Substantia nigra (tissue), 51 donors: ENCODE measurements at places on chromosomes 3 and 15.

GRCh38 chr3:194675081-194675640 lies 3.2 kb upstream of the LSG1 start:
- no peak for DNase-seq

DNA sequence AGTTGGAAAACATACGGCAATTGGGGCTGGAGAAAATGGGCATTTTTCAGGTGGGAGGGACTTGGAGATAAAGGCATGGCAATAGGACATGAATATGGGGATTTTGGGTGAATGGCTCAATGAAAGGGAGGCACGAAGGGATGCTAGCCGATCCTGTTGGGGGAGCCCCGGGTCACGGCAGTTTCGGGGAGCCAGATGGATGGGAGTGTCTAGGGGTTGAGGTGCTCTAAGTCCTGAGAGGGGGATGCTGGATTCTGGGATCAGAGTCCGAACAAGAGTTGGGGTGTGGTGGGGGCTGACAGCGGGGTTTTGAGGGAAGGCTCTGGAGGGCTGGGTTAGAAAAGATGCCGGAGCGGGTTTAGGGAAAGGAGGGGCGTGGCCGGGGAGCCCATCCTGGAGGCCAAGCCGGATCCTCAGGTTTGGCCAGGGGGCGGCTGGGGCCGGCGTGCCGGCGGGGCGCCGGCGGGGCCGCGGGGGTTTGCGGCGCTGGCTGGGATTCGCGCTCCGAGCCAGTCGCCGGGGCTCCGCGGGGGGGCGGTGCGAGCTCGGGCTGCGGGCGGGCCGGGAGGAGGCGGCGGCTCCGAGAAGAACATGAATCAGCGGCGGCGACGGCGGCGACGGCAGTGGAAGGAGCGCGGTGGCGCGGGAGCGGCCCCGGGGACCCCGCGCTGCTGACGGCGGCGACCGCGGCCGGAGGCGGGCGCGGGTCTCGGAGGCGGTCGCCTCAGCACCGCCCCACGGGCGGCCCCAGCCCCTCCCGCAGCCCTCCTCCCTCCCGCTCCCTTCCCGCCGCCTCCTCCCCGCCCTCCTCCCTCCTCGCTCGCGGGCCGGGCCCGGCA lies at the start of gene TYRO3:
Gene TYRO3 (plus strand): TSS at position 813 of the 839 bp plus-strand sequence. CDS start 46 bp downstream, outside the sequence.
- DNase-seq: peak; percentile 87

DNA sequence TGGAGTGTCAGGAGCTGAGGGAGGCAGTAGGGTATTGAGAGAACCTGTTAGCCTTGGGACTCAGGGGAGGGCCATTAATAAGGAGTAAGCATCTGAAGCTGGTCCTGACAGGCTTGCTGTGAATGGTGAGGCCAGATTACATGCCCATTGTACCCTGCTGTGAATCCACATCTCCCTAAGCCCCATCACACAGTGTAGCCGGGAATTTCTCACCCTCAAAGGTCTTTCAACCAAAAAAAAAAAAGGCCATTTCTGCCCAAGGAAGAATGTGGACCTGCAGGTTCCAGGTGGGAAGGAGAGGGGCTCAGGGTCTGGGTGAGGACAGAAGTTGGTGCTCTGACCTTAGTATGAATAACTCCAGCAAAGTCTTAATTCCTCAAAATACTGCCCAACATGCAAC lies 37.2 kb downstream of the MAGEF1 start:
- DNase-seq: no peak

- peak; percentile 26 for DNase-seq
These were observed 56.0 kb upstream of the FLNB start for GRCh38 chr3:57952208-57952631.

GRCh38 chr15:89749951-89750559 lies 994 bp downstream of the MESP1 start:
- DNase-seq: no peak

GRCh38 chr15:63530235-63530634 lies 25.8 kb downstream of the USP3 start:
- DNase-seq: no peak

GRCh38 chr3:115626721-115627120 lies 3.4 kb downstream of the GAP43 start:
- DNase-seq: no peak

DNA sequence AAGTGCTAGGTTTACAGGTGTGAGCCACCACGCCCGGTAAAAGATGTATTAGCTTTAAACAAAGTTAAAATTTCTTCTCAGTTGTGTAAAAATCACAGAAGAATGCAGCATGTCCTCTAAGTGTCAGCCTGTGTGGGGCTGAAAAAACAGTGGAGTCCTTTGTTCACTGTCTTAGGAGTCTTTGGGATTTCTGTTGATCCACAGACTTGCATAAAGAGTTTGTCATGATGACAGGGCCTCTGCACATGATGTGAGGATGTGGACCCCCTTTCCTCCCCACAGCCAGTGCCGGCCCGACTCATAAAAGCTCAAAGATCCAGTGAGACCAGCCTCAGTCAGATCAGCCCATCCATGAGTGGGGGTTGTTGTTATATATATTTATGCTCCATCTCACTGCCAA lies 49.0 kb upstream of the GOLGA8J start:
- no peak for DNase-seq

DNA sequence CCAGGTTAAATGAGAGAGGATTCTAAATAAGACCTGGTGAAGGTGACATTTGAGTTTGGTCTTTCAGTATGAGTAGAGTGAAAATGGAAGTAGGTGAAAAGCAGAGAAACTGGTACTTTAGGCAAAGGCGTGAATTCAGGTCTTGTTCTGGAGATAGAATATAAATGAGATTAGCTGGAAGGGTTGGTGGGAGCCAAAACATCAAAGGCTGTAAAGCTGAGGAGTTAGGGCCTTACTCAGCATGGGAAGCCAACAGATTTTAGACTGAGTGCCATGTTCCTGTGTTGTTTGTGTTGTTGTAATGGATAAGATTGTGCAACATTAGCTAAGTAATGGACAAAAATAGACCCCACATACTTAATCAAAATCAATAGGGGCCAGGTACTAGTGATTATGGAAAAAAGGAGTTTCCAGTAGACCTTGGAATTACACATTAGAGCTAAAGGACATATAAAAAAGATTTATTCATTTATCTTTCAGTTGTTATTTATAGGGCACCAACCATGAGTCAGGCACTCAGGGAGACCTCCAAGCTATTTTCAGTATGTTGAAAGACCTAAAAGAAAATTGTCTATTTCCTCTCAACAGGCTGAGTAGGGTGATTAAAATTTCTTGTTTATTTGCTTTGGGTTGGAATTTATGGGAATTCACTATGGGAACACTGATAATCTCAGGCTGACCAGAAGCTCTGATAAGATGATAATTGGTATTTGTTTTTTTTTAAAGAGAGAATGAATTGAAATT lies 20.8 kb downstream of the ARL14 start:
- DNase-seq: no peak

- no peak for DNase-seq
These were observed 99.1 kb downstream of the MESD start for GRCh38 chr15:80890341-80891005.

DNA sequence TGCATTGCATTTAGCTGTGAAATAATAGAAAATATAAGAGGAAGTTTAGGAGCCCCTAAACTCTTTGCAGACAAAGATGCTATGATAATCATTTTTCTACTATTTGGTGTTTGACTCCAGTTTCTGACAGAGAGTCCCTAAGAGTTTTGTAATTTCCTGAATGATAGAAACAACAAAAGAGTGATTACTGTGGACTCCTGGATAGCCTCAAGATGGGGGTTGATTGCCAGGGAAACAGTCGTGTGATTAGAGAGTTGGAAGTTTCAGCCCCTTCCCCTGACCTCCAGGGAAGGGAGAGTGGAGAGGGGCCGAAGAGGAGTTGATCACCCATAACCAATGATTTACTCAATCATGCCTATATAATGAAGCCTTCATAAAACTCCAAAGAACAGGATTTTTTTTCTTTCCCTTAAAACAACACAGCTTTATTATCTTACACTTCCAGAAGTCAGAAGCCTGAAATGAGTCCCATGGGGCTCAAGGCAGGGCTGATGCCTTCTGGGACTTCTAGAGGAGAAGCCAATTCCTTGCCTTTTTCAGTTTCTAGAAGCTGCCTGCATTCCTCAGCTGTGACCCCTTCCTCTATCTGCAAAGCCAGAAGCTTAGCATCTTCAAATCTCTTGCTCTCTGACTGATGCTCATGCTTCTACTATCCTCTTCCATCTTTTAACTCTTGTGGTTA lies 292.3 kb upstream of the ZPLD1 start:
- no peak for DNase-seq

DNA sequence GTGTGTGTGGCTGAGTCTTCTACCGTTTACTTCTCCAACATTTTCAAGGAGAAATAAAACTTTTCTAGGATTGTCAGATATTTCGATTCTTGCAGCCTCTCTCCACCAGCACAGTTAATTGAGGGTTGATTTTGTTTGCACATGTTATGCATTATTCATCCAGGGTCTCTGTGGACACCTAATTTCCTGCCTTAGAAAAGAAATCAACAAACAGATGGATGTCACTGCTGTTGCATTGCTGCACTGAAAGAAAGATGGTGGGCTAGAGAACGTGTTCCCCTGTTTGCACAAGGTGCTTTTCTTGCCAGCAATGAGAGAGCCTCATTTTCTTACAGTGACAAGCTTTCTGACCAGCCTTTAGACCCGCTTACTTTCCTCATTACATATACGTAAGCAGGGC lies 150.0 kb downstream of the CLSTN2 start:
- no peak for DNase-seq

DNA sequence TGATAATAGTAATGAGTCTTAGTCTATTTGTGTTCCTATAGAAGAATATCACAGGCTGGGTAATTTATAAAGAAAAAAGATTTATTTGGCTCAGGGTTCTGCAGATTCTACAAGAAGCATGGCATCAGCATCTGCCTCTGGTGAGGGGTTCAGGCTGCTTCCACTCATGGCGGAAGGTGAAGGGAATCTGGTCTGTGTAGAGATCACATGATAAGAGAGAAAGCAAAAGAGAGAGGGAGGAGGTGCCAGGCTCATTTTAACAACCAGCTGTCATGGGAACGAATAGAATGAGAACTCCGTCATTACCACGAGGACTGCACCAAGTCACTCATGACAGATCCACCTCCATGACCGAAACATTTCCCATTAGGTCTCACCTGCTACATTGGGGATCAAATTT lies 664.0 kb upstream of the SGO1 start:
- no peak for DNase-seq

- DNase-seq: no peak
These were observed 799 bp downstream of the SERF2 start for GRCh38 chr15:43792761-43793476.

DNA sequence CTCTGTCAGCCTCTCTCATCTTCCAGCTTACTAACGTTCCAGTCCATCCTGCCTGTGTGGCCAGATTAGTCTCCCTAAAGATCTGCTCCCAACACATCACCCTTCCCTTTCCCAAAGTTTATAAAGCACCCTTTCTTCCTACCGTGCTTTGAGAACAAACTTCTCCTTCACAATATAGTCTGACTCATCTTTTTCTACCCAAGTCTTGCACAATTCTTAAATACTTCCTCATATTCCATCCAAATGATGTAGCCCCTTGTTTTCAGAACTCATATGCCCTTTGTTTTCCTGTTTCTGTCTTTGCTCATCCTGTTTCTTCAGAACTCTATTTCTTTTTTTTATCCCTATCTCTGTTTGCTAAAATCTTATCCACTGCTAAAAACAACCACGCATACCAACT lies 326.8 kb downstream of the MFSD1 start:
- no peak for DNase-seq

GRCh38 chr3:155391104-155391503 lies 97.6 kb upstream of the STRIT1 start:
- no peak for DNase-seq

GRCh38 chr3:37521429-37521828 lies 340.3 kb upstream of the CTDSPL start:
- no peak for DNase-seq

- DNase-seq: peak; percentile 20
These were observed 880 bp upstream of the CHRNA7 start for GRCh38 chr15:32029409-32029861.

DNA sequence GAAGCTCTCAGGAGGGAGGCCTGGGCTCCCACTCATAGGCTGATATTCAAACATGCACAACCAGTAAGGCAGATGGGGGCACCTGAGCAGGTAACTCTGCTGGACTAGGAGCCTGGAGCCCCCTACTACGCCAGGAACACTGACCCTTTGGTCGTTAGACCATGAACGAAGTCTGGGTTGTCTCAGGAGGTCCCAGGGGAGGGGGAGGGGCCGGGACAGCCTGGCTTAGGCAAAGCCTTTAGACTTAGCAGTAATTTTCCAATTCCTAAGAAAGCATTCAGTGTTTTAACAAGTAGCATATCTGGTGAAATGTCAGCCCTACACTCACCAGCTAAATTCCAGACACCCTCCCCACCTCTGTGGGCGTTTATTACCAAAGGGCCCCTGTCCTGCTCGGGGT lies 67.4 kb upstream of the ST8SIA2 start:
- no peak for DNase-seq

GRCh38 chr3:188505911-188506310 lies 352.0 kb downstream of the LPP start:
- no peak for DNase-seq

DNA sequence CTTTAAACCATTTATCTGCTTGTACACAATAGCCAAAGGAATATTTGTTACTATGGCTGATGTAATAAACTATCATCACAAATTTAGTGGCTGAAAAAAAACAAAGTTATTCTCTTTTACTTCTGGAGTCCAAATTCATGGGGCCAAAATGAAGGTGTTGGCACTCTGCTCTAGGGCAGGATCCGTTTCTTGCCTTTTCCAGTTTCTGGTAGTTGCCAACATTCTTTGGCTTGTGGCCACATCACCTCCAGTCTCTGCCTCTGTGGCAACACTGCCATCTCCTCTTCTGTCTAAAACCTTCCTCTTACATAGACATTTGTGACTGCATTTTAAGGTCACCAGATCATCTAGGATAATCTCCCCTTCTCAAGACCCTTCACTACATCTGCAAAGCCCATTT lies 27.3 kb downstream of the NIT2 start:
- no peak for DNase-seq

DNA sequence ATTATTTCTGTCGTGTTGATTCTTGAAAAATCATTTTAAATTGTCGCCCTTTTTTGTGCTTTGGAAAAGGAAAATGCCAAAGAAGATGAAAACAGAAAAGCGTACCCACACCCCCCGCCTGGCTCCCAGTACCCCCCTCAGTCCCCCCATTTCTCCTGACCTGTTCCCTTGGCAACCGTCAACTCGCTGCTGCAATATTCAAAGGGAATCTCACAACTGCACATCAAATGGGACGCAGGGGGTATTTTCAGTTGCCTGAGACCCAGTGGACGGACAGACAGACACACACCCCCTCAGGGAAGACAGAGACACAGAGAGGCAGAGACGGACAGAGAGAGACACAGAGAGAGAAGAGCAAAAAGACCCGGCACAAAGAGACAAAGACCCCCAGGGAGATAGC lies 83.5 kb upstream of the PRR20G start:
- DNase-seq: no peak

GRCh38 chr3:41579861-41580260 lies 380.6 kb downstream of the CTNNB1 start:
- DNase-seq: no peak

GRCh38 chr3:37910671-37911400 lies 49.2 kb downstream of the CTDSPL start:
- no peak for DNase-seq

DNA sequence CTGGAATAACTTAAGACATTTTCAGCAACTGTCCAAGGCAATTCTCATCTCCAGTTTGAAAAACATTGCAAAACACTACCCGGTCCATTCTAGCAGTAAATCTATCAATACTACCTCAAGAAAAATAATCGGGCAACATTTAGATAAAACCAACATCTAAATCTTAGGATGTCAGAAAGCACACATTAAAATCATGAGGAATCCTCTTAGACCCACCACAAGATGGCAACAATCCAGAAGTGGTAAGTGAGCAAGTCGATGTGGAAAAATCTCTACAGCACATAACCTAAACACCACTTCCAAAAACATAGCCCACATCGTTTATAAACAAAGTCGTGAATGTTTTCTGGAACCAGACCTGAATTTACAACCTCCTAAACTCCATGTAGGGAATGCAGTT lies 5.7 kb downstream of the PLCH1 start:
- no peak for DNase-seq
